CD14-positive monocyte (primary cell): ENCODE measurements at places on chromosomes 11 and 22. TPM values are rescaled to one million over a fixed set of nuclear protein-coding genes. Genes with fewer than 3 reads are reported as not detected.

SLC7A4 gene
- polyA plus RNA-seq = not detected

- no peak overlapping the region for H3K4me3 ChIP-seq
- DNase-seq = no peak
- no peaks in the 10 kb centered on the region for H3K4me1 ChIP-seq
- H3K36me3 ChIP-seq = peaks cover 56% of the 10 kb centered on the region
Observed at GRCh38 chr22:46201059-46201757, 48.9 kb downstream of the CDPF1 start.

- H3K27ac ChIP-seq = no peak overlapping the region
- H3K27me3 ChIP-seq = no peaks in the 10 kb centered on the region
- H3K36me3 ChIP-seq = no peaks in the 10 kb centered on the region
- H3K4me3 ChIP-seq = no peak overlapping the region
- H3K4me1 ChIP-seq = peaks cover 13% of the 10 kb centered on the region
- no peak for DNase-seq
Observed at GRCh38 chr11:73789279-73789670, 1.6 kb downstream of the MRPL48 start.

GRCh38 chr22:37582526-37582925 lies 2.6 kb upstream of the LGALS2 start:
- no peak overlapping the region for H3K4me3 ChIP-seq
- no peak for DNase-seq
- H3K27me3 ChIP-seq = no peaks in the 10 kb centered on the region
- H3K36me3 ChIP-seq = no peaks in the 10 kb centered on the region
- peaks cover 46% of the 10 kb centered on the region for H3K4me1 ChIP-seq

DNA sequence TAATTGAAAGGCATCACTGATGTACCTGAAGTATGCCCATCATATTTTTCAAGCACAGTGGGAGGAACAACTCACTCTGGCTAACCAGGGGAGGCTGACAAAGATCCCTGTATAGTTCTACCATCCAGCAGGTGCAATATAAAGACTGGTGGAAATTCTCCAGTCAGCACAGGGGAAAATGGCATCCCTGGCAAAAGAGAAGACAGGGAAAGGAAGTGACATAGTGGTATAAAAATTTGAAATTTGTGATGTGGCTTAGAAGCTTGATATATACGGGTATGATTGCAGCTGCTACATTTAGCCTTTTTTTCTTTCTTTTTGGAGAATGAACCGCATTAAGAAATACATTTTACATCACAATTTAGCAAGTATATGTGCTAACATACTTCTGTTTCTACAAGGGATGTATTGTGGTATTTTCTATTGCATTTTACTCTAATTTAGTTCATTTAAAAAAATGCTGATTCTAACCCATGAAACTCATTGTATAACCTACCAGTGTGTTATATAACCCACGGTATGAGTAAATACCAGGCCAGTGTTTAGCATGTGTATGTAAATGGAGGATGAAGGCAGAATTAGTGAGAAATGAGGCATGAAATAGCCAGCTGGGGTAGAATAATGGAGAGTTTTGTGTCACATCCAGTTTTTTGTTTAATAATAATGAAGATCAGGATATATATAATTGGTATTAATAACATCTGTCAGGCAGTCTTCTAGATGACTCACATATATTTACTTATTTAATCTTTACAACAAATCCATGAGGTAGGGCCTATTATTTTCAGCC lies 186.1 kb downstream of the ARHGAP42 start:
- H3K4me1 ChIP-seq = no peaks in the 10 kb centered on the region
- no peaks in the 10 kb centered on the region for H3K36me3 ChIP-seq
- H3K27ac ChIP-seq = no peak overlapping the region
- no peak for DNase-seq

DNA sequence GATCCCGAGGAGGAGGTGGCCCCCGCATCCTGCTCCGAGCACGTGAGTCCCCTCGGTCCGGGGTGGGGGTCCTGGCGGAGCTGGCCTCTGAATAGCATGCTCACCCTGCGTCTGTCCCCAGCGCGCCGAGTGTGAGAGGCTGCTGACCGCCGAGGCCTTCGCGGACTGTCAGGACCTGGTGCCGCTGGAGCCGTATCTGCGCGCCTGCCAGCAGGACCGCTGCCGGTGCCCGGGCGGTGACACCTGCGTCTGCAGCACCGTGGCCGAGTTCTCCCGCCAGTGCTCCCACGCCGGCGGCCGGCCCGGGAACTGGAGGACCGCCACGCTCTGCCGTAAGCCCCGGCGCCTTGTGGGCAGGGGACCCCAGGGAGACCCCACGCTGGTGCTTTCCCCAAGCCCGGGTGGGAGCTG lies 3.5 kb downstream of the MUC2 start:
- peaks cover 6% of the 10 kb centered on the region for H3K4me1 ChIP-seq
- H3K27ac ChIP-seq = no peak overlapping the region
- H3K4me3 ChIP-seq = no peak overlapping the region
- H3K27me3 ChIP-seq = no peaks in the 10 kb centered on the region
- H3K36me3 ChIP-seq = no peaks in the 10 kb centered on the region
- DNase-seq = no peak

DNA sequence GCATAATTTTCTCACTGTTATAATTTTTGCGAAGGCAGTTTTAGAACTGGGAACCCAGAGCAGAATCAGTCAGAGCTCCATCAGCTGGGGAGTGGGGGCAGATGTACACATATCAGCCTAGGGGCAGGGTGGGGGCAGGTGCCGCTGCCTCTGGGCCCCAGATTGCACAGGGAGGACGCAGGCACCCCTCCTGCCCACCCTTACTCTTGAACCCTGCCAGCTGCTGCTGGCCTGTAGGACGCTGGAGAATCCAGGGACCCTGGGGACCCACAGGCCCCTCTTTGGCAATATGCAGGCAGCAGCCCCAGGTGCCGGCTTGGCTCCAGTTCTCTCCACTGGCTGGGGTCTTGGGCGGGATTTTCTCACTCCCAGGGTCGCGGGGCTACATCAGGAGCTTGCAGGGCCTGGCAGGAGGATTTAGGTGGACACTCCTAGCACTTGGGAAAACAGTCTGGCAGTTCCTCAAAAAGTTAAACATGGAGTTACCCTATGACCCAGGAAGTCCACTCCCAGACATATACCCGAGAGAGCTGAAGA lies 8.8 kb upstream of the CAPN5 start:
- no peaks in the 10 kb centered on the region for H3K27me3 ChIP-seq
- H3K36me3 ChIP-seq = no peaks in the 10 kb centered on the region
- no peak overlapping the region for H3K27ac ChIP-seq
- no peak for DNase-seq
